GM23248 (cell line): ENCODE measurements at places on chromosomes 6 and 20.

GRCh38 chr6:137754866-137755265 lies 112.2 kb upstream of the TNFAIP3 start:
- DNase-seq, result no peak

DNA sequence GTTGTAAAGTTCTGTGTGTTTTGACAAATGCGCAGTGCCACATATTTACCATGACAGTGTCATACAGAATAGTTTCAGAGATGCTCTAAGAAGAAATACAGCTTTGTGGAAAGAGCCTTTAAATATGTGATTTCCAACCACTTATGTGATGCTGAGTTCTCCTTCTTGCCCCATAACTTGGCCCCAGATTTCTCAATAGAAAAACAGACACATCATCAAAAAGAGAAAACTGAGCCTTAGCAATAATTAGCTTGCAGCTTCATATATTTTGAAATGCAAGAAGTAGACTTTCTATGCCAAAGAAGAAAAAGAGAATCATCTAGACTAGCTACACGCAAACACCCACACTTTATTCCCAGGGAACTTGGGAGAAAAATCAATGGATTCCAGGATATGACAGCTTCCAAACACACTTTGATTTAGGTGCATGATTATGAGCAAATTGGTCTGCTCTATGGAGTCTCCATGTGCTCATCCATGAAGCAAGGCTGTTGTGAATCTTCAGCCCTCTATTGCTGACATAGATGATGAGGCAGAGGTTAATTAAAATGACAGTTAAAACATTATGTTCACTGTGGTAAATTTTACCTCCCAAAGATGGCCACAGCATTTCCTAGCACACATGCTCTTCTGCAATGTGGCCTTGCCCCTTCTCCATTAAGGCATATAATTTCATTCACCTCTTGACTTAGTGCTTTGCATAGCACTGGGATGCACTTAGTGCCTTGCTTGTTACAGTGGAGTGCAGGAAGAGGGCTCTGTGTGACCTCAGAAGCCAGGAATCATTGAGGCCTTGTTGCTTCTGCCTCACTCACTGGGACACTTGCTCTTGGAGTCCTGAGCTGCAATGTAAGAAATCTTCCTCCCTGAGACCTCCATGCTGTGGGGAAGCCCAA lies 174.6 kb downstream of the SYNDIG1 start:
- DNase-seq, result peak; percentile 38

GRCh38 chr6:137657351-137657911 lies 163.2 kb upstream of the OLIG3 start:
- DNase-seq, result no peak

DNA sequence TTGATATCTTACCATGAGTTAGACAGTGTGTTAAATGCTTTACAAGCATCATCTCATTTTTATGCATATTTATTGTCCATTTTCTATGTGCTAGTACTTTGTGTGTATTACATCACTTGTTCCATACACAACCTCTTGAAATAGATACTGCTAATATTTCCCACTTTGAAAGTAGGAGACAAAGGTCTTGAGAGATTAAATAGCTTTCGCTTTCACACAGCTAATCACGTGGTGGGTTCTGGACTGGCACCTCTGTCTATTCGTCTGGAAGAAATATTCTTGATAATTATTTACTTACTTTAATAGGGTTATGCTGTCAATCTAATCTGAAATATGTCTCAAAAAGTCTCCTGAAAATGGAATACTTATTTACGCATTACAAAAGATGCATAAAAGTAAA lies 30.2 kb downstream of the EPHA7 start:
- no peak for DNase-seq

- no peak for DNase-seq
Measured at GRCh38 chr20:6095409-6095808, 27.4 kb downstream of the FERMT1 start.

- DNase-seq, result no peak
Measured at GRCh38 chr6:52739627-52740026, 23.6 kb downstream of the GSTA2 start.

DNA sequence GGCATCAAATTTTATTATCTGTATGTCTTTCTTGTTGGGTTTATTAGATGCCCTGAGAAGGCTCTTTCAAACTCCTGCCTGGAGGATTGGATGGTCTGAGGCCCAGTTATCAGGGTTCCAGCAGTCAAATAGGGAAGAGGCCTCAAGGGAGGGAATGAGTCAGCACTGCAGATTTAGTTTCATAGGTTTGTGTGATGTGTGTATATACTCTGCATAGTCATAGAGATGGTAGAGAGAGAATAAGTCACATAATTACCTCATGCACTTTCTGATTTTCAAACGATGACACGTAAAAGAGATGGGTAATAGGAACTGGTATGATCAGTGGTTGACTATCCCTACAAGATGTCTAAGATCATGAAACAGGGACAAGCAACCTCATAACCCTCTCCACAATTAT lies 82.1 kb downstream of the ADAT2 start:
- DNase-seq, result peak; percentile 75

DNA sequence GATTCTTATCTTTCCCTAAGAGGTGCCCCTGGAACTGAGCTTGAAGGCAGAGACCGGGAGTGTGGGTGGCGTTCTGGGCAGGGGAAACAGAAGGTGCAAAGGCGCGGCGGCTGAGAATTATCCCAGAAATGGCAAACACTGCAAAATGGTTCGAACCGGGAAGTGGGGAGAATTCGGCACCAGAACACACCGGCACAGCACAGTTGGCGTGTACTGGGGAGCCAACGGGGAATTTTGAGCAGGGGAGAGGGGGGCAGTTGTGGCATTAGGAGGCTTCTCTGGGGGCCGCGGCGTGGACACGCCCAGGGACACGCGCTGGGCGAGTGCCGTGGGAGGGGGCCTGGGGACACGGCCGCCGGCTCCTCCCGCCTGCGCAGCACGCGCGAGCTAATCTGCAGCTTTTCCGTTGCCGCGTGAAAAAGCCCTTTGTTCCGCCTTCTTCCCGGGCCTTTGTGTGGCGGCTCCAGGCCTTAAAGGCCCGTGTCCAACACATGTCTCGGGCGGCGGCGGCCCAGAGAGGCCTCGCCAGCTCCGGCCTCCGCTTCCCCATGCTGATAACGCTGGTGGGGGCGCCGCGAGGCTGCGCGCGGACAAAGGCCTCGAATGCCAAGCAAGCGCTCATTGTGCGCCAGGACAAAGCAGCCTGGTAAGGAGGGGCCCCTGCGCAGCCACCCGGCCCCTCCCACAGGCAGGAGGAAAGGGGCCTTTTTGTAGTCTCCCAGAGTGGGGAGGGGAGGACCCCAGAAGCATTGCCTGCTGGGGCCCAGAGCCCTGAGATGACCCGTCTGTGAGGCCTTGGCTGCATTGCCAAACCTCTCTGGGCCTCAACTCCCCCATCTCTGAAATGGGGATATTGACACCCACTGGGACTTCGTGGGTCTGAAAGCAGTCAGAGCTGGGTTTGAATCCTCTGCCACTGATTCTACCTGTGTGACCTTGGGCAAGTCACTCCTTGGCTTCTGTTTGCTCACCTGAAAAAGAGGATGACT lies 82.8 kb downstream of the CD40 start:
- DNase-seq, result no peak

DNA sequence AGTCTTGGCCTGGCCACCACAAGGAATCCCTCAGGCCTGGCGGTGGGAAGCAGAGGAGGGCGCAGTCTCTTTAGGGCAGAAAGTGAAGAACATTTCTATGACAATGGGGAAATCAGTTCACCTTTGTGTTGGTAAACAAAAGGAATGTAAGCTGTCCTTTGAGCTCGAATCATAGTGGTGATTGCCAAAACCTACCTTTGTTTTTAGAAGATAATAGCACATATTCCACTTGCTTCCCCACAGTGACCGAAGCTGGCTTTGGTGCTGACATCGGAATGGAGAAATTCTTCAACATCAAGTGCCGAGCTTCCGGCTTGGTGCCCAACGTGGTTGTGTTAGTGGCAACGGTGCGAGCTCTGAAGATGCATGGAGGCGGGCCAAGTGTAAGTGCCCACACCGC lies 144.1 kb downstream of the MTHFD1L start:
- DNase-seq, result no peak

DNA sequence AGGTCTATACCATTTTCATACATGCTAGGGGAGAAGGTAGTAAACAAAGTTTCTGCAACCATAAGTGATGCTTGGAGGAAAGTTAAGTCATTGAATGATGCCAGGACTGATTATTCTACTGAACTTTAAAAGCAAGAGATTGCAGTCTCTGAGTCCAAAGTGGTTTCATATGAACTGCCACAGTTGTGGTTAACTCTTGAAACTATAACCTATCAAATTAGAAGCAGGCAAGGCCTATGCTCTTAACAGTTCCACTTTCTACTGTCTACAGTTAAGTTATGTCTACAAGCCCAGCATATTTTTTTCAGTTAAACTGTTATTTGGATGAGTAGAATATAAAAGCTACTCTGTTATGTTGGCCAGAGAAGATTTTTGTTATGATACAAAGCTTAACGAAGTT lies 326.5 kb upstream of the RUNX2 start:
- no peak for DNase-seq

DNA sequence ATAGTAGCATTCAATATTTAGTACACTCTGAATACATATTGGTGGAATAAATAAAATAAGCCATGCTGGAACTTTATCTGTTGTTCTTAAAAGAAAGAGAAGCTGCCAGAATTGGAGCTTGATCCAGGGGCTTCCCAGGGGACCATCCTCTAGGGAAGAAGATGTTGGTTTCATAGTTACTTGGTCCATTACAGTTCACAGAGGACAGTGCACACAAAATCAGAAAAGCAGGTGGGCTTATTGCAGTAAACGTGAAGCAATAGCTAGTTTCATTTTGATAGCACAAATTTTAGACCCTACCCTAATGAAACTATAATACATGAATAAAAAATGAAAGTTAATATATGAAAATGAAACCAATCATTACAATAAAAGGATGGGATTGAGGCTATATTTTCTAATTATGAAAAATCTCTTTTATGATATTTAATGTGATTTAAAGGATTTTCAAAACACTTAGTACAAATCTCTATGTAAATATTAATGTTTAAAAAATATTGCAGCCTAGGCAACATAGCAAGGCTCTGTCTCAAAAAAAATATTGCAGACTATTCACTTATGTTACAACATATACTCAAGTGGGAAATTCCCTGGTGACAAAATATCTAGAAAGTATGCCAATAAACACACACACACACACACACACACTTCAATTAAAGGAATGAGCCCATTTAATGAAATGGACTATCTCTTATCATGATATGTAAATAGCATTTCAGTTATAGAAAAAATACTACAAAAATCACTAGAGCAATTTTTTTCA lies 227.0 kb upstream of the MARCKS start:
- peak; percentile 73 for DNase-seq

DNA sequence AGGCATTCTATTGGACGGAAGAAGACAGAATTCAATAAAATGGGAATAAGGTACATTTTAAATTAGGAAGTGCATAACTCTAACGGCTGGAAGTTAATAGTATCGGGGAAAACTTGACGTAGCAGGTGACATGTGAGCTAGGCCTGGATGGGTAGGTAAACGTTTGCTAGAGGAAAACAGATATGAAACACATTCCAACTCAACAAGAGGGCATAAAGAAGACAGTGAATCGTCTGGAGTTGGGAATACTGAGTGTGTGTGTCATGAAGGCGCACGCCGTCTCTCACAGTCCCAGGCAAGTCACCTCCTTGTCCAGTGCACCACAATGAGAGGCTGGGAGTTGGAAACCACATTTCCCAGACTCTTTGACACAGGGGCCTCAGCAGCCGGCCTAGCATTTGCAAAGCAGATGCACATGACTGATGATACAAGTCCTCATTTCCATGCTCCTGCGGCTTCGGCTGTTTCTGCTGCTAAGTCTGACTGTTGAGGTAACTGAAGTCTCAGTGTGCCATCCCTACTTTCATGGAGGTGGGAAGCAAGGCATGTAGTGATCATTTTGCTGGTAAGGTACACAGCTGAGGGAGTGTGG lies 16.5 kb upstream of the NHSL1 start:
- no peak for DNase-seq

- no peak for DNase-seq
Measured at GRCh38 chr20:37741570-37741969, 47.7 kb downstream of the CTNNBL1 start.

- no peak for DNase-seq
Measured at GRCh38 chr6:56497240-56497639, 145.4 kb downstream of the DST start.

DNA sequence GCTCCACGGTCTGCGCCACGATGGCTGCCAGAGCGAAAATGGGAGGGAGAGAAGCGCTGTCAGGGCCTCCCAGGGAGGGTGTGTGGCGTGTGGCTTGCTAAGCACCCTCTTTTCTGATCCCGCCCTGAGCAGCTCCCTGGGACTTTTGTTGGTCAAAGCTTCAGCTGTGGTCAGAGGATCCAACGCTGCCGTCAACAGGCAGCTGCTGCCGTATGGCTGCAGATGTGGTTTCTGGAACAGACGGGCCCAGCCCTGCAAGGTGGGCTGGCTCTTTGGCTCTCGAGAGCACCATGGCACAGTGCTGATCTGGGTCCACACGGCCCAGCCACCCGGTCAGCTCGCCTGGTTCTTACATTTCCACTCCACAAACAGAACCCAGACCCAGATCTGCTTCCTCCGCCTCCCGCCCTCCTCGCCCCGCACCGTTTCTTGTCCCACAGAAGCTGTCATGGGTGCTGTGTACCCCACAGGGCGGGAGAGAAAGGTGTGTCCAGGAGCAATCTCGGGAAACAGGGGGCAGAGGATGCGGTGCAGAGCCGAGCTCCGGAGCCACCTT lies 86.0 kb upstream of the BHLHE23 start:
- DNase-seq, result no peak

GRCh38 chr6:149217466-149217888 lies 100.0 kb upstream of the TAB2 start:
- DNase-seq, result no peak

DNA sequence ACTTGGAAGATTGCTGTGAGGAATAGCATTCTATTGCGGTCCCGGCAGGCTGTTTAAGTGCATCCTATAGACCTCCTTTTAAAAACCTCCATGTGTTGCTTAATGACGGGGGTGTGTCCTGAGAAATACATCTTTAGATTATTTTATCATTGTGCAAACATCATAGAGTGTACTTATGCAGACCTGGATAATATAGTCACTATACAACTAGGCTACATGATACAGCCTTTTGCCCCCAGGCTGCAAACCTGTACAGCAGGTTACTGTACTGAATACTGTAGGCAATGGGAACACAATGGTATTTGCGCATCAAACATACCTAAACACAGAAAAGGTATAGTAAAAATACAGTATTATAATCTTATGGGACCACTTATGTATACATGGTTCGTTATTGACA lies 175.6 kb downstream of the RNF144B start:
- no peak for DNase-seq

DNA sequence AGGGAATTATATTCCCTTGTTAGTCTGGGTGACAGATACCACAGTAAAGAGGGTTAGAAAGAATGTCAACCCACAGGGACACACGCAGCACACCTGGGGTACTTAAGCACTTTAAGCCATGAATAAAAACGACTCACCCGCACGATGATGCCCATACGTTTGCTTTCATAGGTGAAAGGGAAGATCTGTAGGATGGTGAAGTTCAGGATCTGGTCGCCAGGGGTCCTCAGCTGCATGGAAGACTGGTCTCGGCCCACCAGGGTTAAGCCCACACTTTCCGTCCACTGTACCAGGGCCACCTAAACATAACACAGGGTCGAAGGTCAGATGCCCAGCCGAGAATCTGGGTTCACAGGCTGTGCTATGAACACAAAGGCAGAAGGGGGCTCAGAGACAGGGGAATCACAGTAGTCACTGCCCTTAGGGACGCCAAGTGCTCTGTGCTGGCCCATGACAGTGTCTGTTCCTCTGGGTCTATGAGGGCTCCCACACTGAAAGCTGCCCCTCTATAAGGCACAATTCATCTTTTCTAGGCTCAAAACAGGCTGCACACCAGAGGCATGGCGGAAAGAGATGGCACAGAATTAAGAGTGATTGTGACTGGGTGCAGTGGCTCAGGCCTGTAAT lies 96.8 kb upstream of the NFATC2 start:
- DNase-seq, result peak; percentile 63

GRCh38 chr6:7978736-7979135 lies 68.1 kb upstream of the TXNDC5 start:
- DNase-seq, result no peak
